NCI-H82 (cell line): ENCODE measurements at places on chromosomes 3 and 15.

DNA sequence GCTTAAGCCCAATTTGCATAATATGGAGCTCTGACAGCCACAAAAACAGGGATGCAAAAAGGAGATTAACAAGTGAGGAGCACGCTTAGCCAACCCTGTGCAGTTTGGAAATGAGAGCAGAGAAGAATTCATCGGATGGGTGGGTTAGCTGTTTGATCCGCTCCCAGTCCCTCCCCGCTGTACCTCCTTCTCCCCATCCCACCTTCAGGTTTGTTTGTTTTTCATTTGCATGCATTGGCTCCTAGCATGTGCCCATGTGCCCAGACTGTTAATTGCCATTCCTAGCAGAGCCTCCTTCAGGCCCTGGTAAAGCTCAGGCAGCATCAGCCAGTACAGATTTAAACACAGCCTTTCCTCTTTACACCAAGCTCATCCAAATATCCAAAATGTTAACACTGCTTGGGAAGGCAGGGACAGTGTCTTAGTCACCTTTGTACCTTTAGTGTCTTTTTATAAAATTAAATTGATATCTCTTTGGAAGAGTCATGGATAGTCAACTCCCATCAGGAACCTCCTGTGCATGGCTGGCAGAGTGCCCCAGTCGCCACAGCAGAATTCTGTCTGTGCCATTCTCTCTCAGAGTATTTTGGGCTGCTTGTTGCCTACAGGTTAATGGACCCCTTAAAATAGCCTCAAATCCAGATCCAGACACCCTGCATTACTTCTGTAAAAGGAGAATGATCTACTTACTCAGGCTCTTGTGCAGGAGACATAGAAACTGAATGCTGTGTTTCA, 244.2 kb downstream of the LSAMP start:
- no peak for DNase-seq

GRCh38 chr15:40582726-40583246, 11.3 kb upstream of the KNL1 start:
- DNase-seq, result no peak

GRCh38 chr3:4531478-4532025, 38.4 kb downstream of the ITPR1 start:
- no peak for DNase-seq

DNA sequence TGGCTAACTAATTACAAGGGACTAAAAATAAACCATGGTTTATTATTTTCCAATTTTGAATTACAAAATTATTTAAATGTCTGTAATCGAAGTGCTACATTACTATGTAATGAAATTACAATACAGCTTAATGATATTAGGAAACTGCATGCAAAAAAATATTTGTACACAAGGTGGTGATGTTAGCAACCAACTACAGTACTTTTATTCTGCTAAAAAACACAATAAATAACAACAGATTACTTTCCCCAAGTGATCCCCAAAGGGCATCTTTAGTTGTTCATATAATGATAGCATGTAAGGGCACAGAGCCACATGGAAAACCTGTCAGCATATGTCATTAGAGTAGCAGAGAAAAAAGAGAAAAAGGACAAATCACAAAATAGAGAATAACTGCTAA, 147.5 kb upstream of the SOX2 start:
- DNase-seq, result no peak

GRCh38 chr3:73955494-73956070, 330.8 kb upstream of the PDZRN3 start:
- no peak for DNase-seq

DNA sequence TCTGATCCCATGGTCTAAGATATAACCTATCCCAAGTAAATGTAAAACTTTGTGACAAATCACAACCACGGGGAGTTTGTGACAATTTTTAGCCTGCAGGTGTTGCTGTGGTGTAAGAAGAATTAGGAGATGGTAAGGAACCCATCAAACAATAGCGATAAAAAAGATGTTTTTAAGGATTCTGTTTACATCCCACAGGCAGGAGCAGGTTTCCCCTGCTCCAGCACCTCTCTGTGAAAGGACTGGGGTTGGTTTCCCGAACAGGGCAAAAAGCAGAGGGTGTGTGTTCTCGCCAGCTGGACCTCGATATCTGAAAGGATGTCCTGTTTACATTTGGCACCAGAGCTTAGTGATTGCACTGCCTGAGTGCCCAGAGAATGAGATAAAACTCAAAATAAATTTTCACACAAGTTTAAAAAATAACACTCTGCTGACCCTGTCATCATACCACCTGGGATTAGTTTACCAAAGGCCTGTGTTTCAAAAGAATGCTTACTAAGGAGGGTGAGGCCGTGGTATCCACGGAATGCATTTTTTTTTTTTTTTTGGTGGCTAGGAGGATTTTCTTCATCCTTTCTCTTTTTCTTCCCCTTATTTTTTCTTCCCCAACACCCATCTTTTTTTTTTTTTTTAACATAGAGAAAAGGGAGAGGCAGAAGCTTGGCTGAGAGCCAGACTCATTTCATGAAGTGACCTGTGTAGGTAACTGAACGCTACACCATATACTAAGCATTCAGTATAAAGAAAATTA, 151.8 kb upstream of the DPH6 start:
- no peak for DNase-seq

GRCh38 chr3:14600075-14600474, 51.5 kb upstream of the CCDC174 start:
- no peak for DNase-seq

DNA sequence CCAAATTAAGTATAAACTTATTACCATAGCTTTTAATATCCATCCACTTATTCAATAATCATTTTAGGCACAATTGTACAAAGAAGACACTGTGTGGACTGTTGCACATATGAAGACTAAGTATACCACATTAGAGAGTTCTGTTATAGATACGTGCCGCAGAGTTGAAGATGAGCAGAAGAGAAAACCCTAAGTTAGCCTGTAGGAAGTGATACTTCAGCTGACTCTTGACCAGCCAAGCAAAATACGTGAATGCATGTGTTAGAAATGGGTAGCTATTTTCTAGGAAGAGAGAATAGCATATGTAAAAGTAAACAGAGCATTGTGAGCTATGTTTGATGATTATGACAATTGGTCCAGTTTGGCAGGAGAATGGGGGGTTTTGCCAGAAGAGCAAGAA, 272.0 kb upstream of the ATP11B start:
- no peak for DNase-seq

GRCh38 chr3:194661946-194662345, 10.0 kb downstream of the LSG1 start:
- DNase-seq, result peak; percentile 68

DNA sequence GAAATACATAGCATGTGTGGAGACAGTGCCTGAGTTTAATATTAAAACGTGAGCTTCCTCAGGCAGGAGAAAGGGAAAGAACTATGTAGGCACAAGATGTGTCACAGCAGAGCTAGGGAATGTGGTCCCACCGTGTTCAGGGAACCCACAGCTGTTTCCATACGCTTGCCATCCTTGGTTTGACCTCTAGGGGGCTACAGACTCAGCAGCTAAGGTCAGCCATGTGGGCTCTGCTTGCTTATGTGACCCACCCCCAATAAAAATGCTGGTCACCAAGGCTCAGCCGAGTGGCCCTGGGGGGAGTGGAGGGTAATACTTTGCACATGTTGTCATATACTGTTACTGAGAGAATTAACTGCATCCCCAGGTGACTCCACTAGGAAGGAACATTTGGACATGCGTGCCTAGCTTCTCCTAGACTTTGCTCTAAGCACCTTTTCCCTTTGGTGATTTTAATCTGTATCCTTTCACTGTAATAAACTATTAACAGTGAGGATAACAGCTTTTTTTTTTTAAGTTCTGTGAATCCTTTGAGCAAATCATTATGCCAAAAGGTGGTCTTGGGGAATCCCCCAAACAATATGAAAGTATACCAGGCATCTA, 3.3 kb downstream of the TUBGCP5 start:
- peak; percentile 81 for DNase-seq

DNA sequence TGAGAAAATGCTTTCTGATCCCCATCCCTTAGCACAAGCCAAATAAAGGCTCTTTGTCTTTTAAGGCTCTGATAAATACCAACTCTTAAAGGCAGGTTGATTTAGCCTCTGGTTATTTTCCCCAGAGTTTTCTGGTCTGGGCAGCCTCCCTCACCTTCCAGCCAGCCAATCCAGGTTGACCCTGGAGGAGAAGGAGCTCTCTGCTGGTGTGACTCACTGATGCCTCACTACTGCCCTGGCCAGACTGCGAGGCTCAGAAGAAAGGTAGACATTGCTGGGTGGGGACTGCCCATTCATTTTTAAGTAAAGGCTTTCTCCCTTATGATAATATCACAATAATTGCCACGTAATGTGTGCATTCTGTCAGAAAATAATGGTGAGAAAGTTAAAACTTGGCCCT, 37.1 kb downstream of the SLCO3A1 start:
- no peak for DNase-seq

DNA sequence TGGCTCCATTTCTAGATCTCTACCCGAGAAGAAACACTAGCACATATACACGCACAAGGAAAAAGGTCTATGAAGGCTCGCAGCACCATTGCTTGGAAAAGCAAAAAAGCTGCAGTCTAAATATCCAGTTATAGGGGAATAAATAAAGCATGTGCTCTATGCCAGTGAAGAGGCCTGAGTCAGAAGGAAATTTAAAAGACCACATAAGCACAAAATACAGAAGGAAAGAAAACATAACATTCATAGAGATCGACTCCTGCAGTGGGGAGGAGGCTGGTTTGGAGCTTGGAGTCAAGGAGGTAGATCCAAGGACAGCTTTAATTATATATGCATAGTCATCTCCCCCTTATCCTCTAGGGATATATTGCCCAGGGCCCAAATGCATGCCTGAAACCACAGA, 114.4 kb downstream of the PDZRN3 start:
- DNase-seq, result no peak

DNA sequence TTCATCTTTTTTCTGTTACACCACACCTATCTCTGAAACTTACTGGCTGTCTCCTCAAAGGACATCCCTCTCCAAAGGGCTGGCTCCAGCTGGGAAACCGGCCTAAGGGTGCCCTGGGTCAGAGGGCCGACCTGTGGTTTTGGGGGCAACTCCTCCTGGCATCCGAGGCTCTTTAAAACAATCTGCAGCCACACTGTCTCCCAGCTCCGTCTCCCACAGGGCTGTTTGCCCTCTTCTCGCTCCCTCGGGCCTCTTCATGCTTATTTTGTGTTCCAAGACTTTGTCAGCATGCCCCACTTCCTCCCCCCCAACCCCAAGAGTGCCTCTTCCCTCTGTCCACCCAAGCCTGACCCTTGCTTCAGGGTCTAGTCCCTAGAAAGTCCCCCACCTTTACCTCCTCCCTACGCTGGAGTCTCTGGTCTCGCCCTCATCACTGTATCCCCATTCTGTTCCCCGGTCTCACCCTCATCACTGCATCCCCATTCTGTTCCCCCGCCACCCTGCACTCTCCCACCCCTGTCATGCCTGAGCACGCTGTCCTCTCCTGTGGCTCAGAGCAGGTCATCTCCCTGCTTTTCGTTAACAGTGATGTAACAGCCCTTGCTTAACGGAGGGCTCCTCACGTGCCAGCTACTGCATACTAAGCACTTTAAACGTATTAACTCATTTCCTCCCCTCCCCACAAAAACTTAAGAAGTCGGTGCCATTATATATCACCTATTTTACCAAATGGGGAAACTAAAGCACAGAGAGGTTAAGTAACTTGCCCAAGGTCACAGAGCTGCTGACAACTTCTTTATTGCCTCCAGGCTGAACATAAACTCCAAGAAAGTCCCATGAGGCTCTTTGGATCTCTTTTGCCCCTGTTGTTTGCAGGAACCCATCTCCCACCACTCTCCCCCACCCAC, 1.1 kb upstream of the CSK start:
- no peak for DNase-seq

DNA sequence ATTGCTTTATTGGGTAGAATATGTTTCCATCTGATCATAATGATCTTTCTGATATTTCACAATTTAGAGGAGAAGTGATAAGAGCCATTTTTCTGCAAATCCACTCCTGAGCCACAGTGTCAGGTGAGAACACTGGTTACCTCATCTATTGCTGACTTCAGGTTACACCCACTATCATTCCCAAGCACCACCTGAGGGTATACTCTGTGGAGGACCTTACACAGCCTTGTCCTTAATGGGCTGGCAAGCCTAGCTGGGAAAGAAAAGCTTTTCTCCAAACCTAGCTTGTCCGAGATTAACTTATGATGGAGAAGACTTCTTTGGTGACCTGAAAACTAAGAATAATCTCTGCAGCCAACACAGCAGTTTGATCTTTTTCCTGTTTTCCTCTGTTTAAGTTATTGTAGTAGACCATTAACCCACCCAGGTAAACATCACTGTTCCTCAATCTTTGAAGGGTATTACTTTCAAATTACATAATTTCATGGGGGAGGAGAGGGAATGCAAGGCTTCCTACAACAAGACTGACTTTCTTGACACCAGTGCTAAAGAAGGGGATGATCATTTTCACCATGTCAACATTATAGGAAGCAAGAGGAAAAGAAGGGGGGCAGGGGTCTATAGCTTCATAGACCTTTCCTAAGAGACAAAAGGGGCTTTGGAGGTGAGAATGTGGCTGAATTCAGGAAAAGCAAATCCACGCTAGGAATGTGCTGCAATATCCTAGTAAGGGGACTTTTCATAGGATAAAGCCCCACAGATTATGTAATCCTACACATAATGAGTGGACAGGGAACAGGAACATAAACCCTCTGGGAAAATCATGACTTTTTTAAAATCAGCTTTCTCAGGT, 1.7 kb downstream of the NCEH1 start:
- no peak for DNase-seq

DNA sequence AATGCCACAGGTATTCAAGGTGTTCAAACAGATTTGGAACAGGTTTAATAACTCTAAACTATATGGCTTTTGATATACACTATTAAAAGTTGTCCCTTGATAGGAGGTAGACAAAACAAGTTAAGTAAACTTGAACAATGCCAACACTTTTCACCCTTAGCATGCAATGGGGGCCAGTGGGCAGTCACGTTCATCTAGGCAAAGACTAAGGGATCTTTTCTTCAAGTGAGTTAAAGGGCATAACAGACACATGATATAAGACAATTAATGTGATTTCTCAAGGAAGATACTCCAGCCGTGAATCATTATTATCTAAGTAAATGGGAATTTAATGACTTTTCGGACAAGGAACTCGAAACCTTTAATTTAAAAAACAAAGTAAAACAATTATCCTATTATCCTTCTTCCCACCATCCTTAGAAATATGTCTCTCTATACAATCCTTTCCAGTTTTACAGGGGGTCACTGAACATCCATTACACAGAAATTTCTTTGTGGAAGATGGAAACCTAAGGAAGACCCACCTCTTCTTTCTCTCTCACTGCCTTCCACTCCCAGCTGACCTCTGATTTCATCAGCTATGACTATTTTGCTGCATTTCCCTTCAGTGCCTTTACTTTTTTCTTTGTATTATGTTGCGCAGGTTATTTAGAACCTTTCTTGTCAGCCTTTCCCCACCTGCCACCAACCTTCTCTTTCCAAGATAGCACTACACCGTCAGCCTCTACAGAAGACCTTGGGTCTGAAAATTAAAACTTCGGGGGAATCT, 1.5 kb downstream of the CLDN1 start:
- DNase-seq, result no peak

DNA sequence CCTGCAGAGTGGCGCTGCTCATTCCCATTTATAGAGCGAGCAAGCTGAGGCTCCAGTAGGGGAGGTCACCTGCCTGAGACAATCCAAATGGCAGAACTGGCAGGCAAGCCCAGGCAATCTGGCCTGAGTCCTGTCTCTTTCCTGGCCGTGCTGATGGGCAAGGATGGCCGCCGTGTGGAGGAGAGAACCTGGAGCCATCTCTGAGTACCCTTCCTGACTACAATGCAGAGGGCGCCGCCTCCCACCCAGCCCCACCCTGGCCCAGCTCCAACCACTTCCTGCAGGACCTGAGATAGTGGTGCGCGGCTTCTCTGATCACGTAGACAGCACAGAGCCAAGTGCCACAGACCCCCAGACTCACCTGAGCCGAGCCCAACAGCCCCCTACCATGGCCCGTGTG, 7.0 kb downstream of the TLR9 start:
- no peak for DNase-seq

GRCh38 chr15:28116521-28117431, 17.7 kb upstream of the OCA2 start:
- DNase-seq, result no peak
